ENCODE measurements at places on chromosomes 3 and 15.

GRCh38 chr15:58558777-58559176, 127.0 kb downstream of the LIPC start:
- no peak for DNase-seq

DNA sequence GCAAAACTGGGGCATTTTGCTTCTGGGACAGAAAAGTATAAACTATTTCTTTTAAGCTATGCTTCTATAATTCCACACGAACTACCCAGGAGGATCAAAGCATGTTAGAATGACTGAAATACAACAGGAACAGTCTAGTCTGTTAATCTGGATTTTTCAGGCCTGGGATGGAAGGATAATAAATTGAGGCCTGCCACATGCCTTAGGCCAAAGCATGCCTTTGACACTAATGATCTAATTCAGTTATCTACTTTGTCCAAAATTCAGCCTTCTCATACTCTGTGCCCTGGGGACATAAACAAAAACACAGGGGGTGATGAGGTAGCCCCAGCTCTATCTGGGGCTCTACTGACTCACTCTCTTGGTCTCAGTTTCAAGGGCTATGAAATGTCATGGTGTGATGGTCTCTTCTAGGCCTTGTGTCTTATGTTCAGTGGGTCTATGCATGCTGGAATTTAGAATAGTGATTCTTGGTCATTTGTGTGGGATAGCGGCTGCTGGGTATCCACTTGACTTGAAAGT, 32.5 kb downstream of the GAP43 start:
- no peak for DNase-seq

- no peak for DNase-seq
Observed at GRCh38 chr3:153706706-153707105, 414.5 kb upstream of the ARHGEF26 start.

GRCh38 chr3:184911570-184911969, 99.6 kb downstream of the VPS8 start:
- no peak for DNase-seq

DNA sequence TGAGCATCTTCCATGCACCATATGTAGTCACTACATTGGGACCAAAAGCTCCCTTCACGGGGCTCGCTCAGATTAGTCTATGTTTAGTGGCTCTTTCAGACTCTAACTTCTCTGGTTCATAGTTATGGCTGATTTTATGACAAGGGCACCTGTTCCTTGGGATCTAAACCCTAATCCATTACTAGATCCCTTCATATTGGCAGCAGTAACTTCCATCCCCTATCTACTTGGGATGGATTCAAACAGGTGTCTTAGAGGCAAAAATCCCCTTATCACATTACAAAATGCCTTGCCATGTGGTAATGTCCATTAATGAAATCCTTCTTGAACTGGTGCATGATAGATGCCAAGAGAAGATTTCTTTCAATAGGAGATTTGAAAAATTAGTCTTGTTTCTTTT, 96.7 kb upstream of the TP63 start:
- DNase-seq = no peak

GRCh38 chr3:174583396-174583795, 275.7 kb upstream of the NAALADL2 start:
- DNase-seq = peak; percentile 97

DNA sequence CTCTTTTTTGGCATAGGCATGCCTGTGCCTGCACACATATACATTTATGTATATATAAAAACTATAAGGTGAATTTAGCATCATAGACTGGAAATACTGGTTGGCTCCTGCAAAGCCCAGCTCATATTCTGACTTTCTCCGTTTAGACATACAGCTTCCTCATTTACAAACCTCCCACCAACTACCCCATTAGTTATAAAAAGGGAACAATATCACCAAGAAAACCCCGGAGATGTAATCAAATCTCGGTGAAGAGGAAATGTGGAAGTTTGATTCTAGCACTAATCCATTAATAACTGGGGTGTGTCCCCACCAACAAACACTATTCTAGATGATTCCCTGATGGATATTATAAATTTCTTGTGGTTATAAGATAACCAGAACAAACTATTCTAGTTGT, 517.7 kb upstream of the TBL1XR1 start:
- DNase-seq = no peak

DNA sequence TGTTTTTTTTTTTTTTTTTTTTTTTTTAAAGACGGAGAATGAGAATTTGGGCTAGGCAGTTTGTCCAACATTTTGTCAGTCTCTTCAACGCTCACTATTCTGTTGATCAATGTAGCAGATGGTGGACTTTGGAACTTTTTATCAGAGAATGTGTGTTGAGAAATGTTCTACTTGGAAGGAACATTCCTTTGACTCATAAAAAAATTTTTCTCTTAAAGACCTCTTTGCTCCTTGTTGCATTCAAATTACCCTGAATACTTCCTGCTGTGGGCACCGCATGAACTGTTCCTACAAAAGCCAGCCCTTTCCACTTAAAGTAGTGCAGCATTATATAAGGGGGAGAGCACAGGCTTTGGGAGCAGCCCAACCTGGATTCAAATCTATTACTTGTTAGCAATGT, 182.9 kb downstream of the AKAP13 start:
- DNase-seq = no peak

GRCh38 chr3:189563853-189564563, 67.2 kb upstream of the TP63 start:
- no peak for DNase-seq

DNA sequence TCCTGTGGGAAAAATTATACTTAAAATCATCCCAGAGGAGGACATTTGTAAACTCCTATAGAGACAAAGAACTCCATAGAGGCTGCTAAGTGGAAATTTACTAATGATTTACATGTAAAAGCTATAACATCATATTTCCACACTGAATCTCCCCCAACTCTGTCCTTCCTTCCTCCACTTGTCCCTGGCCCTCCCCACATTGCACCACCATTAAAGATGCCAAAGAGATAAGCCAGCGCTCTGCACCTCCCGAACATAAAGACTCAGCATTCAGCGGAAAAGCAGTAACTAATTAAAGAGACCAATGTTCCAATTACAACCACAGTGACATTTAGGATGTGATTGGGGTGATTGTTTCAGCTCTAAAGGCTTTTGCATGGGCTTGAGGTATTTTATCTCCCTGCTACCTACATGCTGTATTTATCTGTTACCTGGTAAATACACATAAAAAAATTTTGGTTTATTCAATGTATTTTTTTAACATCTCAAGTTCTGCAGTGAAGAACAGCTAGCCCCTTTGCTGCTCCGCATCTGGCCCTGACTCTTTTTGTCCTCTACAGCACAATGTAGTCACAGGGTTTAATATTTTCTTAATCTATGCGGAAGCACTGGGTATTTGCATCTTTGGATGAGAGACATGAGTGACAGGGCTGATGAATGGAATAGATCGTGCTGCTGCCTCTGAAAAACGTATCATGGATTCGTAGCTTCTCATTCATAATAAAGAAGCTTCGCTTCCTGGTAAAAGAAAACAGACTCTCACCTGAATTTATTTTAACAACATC, 35.3 kb upstream of the B3GNT5 start:
- DNase-seq = no peak

- DNase-seq = no peak
Observed at GRCh38 chr3:191210032-191210431, 11.0 kb downstream of the OSTN start.

GRCh38 chr3:121894301-121894990, at the start of gene SLC15A2:
SLC15A2 (plus strand) TSS chr3:121894401; CDS start chr3:121894477, 76 bp downstream.
- DNase-seq = no peak

DNA sequence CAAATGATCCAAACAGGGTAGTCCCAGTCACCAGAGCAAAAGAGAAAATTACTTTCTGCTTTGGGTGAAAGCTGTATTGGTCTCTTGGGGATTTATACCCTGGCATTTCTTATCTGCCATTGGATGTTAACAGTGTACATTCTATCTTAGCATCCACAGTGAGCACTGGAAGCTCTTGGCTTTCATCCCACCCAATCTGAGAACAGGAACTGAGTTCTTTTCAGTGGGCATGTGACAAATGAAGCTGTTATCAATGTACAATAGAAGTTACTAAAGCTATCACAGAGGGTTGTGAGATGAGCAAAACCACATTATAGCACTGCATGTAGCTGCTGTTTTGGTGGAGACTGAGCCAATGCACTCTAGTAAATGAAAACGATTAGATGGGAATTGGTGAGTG, 300.7 kb downstream of the TUSC7 start:
- no peak for DNase-seq

DNA sequence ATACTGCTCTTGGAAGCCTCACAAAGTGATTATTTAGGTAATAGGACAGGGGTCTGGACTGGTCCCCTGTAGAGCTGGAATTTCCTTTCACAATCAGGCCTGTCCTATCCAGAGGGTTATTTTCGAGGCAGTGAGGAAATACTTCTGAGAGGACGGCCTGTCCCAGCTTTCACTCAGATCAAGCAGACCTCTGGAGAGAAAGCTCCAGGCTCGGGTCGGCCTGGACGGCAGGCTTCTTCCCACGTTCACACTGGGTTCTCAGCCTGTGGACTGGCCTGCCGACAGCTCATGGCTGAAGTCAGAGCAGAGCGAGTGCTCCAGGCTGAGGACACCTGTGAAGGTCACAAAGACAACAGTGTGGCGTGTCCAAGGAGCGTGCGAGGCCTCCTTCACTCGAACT, 405.3 kb downstream of the VPS13C start:
- no peak for DNase-seq

GRCh38 chr3:132549890-132550578, 47.0 kb upstream of the ACKR4 start:
- no peak for DNase-seq

DNA sequence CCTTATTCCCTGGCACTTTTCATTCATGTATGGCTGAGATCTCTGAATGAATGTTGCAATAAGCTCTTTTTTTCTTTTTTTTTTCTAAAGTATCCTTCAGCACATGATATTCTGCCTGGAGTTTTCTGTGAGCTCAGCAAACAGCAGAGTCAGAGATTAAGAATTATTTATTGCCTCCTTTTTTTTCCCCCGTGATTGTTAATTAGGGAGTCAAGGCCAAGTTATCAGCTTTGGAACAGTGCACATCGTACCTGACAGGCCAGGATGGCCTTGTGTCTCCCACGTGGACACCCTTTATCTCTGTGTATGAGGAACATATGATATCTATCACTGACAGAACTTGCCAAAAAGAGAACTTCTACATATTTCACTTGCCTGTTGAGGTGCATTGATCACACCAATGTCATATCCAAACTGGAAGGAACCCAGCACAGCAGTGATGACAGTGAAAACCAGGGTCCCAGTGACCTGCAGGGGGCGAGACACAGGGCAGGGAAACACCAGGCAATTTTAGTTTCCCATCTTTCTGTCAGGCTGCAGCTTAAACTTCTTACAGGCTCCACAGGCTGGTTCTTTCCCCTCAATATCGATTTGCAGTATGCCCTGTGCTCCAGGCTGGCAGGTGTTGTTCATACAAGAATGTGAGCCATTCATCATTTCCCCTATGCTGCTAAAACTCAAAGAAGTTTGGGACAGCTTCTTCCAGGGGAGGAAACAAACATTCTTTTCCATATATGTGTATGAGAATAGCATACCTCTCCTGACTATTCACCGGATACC, 8.2 kb downstream of the SLC2A2 start:
- no peak for DNase-seq

GRCh38 chr3:20608054-20608738, 422.2 kb upstream of the SGO1 start:
- DNase-seq = no peak

DNA sequence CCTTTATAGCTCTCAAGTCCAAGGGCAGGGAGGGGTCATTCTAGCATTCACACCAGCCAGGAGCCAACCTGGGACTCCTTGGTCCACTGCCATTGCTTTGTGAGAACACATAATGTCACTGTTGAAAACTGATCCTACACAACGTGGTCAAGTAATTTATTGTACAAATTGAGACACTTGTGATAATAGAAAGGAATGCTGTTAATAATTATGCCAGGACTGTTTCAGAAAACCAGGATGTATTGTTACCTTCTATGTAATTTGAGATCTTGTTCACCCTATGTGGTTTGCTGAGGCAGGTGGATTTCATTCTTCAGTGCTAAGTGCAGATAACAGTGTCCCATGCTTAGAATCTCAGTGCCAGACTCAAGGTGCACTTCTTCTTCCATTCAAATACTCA, 33.3 kb downstream of the TMCO5A start:
- no peak for DNase-seq

DNA sequence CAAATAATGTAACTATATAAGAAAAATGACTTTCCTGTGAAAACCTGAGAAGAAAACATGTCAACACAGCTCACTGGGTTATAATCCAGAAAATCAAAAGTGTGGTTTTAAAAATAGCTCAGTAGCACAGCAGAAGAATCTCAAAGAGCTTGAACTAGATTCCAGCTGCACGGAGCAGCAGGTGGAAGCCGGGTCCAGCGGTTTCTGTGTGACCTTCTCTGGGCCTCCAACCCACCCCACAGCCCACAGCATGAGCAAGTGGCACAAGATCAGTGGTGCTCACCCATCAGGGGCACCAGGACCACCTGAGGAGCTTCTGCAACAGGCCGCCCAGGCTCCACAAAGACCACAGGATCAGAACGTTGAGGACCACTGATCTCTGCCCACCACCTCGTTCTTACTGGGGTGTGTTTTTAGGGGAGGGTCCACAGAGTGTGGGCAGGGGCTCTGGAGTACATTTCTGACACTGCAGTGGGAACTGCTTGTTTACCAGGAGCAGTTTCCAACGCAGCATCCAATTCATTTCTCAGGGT, 23.2 kb downstream of the SLC41A3 start:
- no peak for DNase-seq

- no peak for DNase-seq
Observed at GRCh38 chr3:79767194-79767904, 449 bp downstream of the ROBO1 start.

DNA sequence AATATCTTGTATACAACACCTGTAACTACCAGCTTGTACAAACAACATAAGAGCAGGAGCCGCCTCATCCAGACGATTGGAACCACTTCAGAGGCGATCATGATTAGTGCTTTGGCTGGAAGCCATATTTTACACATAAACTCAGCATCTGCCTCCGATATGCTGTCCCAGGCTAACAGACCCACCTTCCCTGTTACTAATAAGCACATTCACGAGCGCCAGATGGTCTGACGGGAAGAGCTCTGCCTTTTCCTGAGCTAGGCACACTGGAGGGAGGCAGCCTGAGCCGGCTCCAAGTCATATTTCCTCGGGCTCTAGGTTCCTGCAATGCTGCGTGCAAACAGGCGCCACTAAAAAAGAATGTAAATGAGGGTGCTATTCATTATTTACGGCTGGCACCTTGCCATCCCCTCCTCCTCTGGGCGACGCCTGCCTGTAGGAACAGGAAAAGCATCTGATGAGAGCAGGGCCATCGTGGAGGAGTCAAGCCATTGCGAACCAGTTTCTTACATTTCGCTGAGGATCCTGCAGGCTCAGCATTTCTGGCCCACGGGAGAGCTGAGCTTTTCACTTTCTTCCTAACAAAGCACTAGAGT, 98.2 kb downstream of the ANXA2 start:
- peak; percentile 98 for DNase-seq
